ENCODE measurements at places on chromosomes 5 and 9. TPM values are rescaled to one million over a fixed set of nuclear protein-coding genes. Genes with fewer than 3 reads are reported as not detected.

The CEP78 gene
- 10.4 TPM for total RNA-seq

The FGF18 gene
- total RNA-seq = 2.3 TPM

The SPATA31E1 gene
- not detected for total RNA-seq

The LIX1 gene
- total RNA-seq = not detected

The SMIM15 gene
- total RNA-seq = 30.6 TPM

The ZNF879 gene
- 3.0 TPM for total RNA-seq

The CTNND2 gene
- 0.16 TPM for total RNA-seq

The C1QTNF2 gene
- total RNA-seq = 0.47 TPM

The FTMT gene
- total RNA-seq = not detected

The PCDHB2 gene
- total RNA-seq = 2.2 TPM

The KIF20A gene
- total RNA-seq = not detected

The PPIP5K2 gene
- total RNA-seq = 34.8 TPM

The SMIM33 gene
- total RNA-seq = not detected

The MLANA gene
- total RNA-seq = not detected

The IPPK gene
- total RNA-seq = 11.8 TPM

The PCDHGC4 gene
- total RNA-seq = 4.1 TPM

The BTNL3 gene
- 0.50 TPM for total RNA-seq

The NKD2 gene
- 7.1 TPM for total RNA-seq

The SLC6A18 gene
- total RNA-seq = not detected

The CBY3 gene
- not detected for total RNA-seq

The TRIM52 gene
- 12.8 TPM for total RNA-seq

The TMEM174 gene
- not detected for total RNA-seq

The PDE8B gene
- total RNA-seq = 53.1 TPM

The BARHL1 gene
- not detected for total RNA-seq

The AGXT2 gene
- total RNA-seq = not detected

The C9 gene
- not detected for total RNA-seq

The MAP3K1 gene
- total RNA-seq = 31.5 TPM

The MACIR gene
- total RNA-seq = 18.6 TPM

The DOLK gene
- total RNA-seq = 19.9 TPM

The PCDHB8 gene
- 0.60 TPM for total RNA-seq

The F2R gene
- 10.4 TPM for total RNA-seq

The PCDHGA1 gene
- 0.74 TPM for total RNA-seq

The MZB1 gene
- total RNA-seq = 1.6 TPM

The LCN9 gene
- 1.4 TPM for total RNA-seq

The C5 gene
- total RNA-seq = 5.8 TPM

The GABRA1 gene
- total RNA-seq = not detected

The ARL14EPL gene
- total RNA-seq = not detected

The ST8SIA4 gene
- 4.2 TPM for total RNA-seq

The DBH gene
- total RNA-seq = not detected

The RGMB gene
- 21.0 TPM for total RNA-seq

The ST6GALNAC6 gene
- total RNA-seq = 138 TPM

The C9orf50 gene
- not detected for total RNA-seq

The PCDHA1 gene
- total RNA-seq = not detected

The CCDC180 gene
- total RNA-seq = 4.4 TPM

The SH3GL2 gene
- total RNA-seq = not detected

The COL5A1 gene
- total RNA-seq = 28.9 TPM

The NACC2 gene
- total RNA-seq = 22.9 TPM

The DHX29 gene
- 23.0 TPM for total RNA-seq

The MYMK gene
- total RNA-seq = not detected

The N4BP3 gene
- 1.8 TPM for total RNA-seq

The APBA1 gene
- 11.8 TPM for total RNA-seq

The IFNA13 gene
- not detected for total RNA-seq

The RNF183 gene
- total RNA-seq = not detected

Measured in omental fat pad (tissue), 4 donors.